ENCODE measurements at places on chromosomes 5 and 9.

- no peak for DNase-seq
Measured at GRCh38 chr9:85702726-85703289, 38.9 kb downstream of the AGTPBP1 start.

DNA sequence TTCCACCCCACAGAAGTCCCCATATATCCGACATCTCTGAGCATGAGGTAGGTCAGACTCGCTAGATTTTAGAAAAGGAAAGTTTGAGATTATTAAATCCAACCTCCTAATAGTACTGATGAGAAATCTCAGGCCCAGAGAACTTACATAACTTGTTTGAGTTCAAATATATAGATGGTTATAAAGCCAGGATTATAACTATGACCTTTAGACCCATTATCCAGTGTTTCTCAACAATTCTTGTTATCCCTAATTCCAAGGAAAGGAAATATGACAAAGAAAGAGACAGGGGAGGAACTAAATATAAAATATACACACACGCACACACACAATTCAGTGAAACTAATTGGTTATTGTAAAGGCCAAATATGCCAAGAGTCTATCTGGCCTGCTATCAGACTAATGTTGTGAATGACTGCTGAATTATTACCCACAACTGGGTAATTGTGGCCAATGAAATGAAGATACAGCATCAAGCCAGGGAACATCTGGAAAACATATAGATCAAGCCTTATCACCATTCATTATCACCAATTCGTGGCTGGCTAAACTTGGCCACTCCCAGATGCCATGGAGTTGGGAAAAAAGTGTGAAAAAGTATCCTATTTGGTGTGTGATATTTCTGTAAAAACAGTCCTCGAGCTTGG is 248.4 kb downstream of the PRELID2 start:
- no peak for DNase-seq

GRCh38 chr9:6827439-6828145 is 69.8 kb downstream of the KDM4C start:
- DNase-seq = peak; percentile 51

GRCh38 chr9:133576031-133576874 is 32.9 kb downstream of the FAM163B start:
- no peak for DNase-seq

Measured in right kidney (tissue), 9 donors.